ENCODE measurements at places on chromosomes 13 and 19.
A peak's percentile ranks its signal among the peaks of the same experiment; 100 is the strongest.

DNA sequence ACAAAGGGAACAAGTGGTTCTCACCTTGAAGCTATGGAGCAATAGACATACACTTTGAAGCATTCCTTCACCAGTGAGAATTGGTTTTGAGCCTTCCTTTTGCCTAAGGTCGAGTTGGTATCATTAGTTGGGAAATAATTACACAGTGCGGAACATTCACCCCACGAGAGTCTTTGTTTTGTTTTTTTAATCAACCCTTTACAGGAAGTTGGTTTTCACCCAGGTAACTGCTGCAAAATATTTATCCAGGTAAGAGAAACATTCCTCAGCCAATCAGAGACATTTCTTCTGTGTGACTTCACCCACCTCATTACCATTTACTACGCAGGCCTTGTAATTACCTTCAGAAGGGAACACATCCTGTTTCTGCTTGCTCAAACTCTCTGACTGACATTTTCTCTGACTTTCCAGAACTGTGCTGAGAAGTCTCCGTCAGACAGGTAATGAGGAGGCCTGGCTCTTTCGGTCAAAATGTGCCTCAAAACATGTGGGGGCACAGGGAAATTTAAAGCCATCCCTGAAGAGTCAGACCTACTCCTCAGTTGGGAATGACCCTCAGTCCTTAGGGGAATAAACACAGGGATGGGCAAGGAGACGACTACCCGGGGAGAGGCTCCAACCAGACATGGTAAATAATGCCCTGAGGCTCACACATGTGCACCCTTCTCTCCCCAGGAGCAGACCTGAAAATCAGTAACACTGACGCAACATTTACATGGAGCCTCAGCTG, 22.7 kb upstream of the SERP2 start:
- DNase-seq = no peak

GRCh38 chr13:36353001-36353400, 6.8 kb upstream of the SPART start:
- no peak for DNase-seq

- DNase-seq = no peak
Measured at GRCh38 chr19:34327851-34328250, 37.1 kb upstream of the GPI start.

- DNase-seq = no peak
Measured at GRCh38 chr13:33490461-33491327, 205.1 kb upstream of the STARD13 start.

DNA sequence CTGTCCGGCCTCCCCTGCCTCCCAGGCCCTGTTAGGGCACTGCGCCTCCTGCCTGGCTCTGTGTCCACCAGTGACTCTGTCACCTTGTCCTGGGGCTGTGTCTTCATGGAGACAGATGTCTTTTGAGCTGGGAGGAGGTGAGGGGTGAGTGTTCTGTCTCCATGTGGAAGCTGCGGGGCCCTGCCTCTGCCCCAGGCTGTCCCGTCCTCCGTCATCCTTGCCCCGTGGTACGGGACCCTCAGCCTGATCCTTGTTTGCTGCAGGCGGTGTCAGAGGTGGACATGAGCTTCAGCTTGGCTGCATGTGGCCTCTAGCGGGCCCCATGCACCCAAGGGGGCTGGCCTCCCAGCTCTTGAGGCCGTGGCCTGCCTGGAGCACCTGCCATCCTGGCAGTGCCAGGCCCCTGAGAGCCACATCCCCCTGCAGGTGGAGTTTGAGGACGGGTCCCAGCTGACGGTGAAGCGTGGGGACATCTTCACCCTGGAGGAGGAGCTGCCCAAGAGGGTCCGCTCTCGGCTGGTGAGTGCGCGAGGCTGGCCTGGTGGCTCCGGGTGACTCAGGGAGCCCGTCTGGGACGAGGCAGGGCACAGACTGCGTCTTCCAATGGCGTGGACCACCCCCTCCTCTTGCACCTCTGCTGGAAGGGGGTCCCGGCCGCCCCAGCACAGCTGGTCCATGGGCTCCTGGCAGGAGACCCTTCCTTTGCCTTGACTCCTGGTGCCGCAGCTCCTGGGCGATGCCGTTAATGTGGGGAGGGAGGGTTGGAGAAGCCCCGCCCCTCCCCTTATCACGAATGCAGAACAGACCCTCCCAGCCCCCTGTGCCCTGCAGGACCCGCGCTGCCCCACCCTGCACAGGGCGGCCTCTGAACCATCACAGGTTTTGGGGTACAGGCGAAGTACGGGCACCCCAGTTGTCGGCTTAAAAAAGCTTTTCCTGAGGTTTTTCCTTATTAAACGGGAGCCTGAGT, 181.3 kb downstream of the KDM4B start:
- DNase-seq = no peak

- peak; percentile 67 for DNase-seq
Measured at GRCh38 chr19:3544742-3545668, 6.0 kb downstream of the TEKTIP1 start.

GRCh38 chr13:29884671-29885430, 34.4 kb upstream of the UBL3 start:
- no peak for DNase-seq

DNA sequence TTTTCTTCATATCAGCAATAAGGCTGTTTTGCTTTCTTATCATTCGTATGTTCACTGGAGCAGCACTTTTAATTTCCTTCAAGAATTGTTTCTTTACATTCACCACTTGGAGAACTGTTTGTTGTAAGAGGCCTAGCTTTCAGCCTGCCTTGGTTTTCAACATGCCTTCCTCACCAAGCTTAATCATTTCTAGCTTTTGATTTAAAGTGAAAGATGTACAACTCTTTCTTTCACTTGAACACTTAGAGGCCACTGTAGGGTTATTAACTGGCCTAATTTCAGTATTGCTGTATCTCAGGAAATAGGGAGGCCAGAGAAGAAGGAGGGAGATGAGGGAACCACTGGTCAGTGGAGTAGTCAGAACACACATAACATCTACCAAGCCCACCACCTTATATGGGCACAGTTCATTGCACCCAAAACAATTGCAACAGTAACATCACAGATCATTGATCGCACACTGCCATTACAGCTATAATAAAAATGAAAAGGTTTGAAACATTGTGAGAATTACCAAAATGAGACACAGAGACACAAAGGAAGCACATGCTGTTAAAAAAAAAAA, 181.4 kb upstream of the TUBA3C start:
- no peak for DNase-seq

DNA sequence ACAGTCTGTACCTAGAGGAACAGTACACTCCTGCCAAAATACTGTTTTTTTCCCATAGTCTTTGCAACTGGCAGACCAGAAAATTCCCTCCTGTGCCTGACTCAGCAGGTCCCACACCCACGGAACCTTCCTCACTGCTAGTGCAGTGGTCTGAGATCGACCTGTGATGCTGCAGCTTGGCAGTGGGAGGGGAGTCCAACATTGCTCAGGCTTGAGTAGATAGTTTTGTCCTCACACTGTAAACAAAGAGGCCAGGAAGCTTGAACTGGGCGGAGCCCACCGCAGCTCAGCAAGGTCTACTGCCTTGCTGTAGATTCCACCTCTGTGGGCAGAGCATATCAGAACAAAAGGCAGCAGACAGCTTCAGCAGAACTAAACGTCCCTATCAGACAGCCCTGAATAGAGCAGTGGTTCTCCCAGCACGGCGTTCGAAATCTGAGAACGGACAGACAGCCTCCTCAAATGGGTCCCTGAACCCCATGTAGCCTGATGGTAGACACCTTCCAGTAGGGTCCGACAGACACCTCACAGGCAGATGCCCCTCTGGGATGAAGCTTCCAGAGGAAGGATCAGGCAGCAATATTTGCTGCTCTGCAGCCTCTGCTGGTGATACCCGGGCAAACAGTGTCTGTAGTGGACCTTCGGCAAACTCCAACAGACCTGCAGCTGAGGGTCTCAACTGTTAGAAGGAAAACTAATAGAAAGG, 92.7 kb downstream of the SUCLA2 start:
- DNase-seq = no peak

DNA sequence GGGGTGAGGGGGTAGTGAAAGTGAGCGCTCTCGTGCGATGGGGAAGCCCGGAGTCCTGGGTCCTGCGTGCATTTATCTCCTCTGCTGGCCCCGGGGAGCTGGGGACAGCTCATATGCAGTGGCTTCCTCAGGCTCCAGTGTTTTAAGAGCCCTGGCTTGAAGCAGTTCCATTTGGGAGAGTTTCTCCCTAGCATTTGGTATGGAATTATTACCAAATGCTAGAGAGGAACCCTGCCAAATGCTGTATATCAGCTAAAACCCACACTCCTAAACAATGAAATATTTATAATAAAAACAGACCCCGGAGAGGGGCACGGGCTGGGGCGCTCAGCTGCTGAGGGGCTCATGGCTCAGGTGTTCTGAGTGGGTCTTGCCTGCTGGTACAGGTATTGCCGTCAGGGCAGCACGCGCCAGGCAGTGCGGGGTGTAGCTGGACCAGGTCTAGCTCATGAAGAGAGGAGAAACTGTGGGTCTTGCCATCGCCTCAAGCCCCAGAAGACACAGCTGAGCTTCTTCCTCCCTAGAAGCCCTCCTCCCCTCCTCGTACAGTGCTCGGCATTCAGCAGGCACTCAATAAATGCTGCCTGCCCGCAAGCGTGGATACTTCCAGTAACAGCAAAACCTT, 163.6 kb upstream of the ZNF536 start:
- no peak for DNase-seq

DNA sequence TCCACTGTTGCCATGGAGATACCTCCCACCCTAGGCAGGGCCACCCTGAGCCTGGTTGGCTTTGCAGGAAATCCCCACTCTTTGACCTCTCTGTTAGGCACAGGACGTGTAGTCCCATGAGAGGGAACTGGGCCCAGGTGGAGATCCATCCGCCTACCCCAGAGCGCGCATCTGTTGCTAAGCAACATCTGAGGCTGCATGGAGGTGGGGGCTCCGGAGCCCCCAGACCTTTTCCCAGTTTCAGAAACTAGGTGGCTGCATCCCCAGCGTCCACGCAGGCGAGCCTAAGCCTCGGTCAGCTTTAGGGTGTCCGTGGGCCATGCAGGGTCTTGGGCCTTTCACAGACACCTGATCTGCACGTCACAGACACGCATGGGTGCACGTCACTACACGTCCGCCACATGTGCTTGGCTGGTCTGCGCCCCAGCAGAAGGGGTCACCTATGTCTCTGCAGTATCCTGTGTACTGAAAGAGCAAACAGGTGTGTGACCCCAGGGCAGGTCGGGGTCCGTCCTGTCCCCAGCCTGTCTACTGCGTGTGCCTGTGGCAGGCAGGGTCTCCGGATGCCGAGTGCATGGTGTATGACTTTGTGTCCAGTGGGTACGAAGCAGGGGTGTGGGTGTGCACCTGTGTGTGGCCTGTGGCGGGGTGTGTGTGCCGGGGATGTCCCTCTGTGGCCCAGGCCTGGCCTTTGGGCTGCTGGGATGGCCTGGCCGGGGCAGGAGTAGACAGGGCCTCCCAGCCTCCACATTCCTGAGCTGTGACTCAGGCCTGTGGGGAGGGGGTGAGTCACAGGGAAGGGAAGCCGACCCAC, 4.1 kb upstream of the CIRBP start:
- no peak for DNase-seq

DNA sequence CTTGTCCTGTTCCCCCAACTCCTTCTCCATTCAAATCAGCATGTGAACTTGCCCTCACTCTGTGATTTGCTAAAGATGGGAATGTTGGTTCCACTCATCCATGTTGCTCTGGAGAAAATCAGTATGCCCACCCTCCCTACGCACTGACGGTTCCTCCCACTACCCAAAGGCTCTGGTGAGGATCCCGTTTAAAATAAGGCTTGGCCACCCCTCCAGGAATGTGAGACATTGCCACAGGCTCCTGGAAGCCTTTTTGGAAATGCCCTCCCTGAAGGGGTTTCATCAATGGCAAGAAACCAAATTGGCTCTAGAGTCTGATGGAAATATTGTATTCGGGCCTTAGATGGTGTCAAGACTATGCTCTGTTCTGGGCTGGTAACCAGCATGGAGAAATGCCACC, 187.3 kb downstream of the USP12 start:
- no peak for DNase-seq

DNA sequence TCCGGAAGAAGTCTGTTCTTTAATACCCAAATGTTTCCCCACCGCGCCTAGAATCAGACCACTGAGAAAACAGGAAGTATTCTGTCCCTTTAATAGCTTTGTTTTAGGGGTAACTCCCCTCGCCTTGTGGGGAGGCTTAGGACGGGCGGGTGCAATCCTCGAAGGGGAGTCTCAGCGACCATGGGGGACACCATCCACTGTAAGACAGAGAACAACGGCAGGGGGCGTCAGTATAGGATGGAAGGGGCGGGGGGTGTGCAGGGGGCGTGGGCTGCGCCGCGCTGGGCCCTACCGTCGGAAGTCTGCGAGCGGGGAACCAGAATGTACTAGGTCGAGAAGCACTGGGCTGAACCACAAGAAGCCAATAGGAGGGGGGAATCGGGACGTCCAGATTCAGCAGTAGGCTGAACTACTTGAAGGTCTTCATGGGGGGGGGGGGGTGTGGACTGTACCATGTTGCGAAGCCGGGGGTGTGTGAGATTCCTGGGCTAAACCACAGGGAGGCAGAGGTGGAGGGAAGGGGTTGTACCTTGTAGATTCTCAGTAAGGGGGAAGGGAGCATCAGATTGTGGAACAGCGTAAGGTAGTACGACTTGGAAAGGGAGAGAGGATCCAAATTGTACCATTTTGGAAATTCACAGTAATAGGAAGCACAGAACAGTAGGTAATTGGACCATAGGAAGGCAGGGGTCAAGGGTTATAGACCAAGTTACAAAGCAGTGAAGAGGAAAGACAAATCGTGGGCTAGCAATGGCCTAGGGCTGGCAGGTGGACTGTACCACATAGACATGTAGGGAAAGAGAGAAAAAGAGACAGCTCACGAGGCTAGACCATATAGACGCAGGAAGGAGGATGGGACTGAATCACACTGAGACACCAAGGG, 1.0 kb upstream of the DBP start:
- DNase-seq = peak; percentile 91

DNA sequence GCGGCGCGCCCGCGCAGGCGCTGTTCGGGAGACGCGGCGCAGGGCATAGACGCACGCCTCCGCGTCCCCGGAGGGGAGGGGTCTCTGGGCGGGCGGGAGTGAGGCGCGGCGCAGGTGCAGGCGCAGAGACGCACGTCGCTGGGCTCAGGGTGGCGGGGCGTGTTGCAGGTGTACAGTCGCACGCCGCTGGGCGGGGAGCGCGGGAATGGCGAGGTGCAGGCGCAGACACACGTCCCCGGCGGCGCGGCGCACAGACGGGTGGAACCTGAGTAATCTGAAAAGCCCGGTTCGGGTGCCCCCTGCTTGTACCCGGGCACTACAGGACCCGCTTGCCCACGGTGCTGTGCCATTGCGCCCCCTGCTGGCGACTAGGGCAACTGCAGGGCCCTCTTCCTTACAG, 44.7 kb downstream of the PLPP2 start:
- DNase-seq = no peak

DNA sequence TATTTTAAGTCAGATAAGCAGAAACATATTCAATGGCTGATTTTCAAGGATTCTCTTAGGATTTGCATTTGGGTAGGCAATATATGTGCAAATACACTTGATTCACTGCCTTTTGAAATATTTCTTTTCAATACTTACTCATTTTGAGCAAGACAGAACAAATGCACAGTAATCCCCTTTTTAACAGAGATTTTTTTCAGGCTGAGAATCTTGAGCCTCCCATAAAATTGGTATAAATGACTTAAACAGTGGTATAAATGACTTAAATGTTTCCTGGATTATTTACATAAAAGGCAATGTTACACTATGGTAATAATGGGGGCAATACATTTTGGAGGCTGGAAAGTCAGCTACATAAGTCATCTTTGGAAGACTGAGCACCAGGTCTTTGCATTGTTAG, 389.0 kb downstream of the OLFM4 start:
- DNase-seq = no peak

- no peak for DNase-seq
Measured at GRCh38 chr19:6467384-6467783, 3.3 kb downstream of the CRB3 start.

- DNase-seq = peak; percentile 90
Measured at GRCh38 chr19:50794074-50794875, 4.1 kb downstream of the ACP4 start.

Data from RPMI8226 (cell line).